ENCODE measurements at places on chromosomes 1 and 21. TPM values are rescaled to one million over a fixed set of nuclear protein-coding genes. Genes with fewer than 3 reads are reported as not detected.

GRCh38 chr1:229664133-229664689 is 38.2 kb downstream of the URB2 start:
- DNase-seq = no peak

DNA sequence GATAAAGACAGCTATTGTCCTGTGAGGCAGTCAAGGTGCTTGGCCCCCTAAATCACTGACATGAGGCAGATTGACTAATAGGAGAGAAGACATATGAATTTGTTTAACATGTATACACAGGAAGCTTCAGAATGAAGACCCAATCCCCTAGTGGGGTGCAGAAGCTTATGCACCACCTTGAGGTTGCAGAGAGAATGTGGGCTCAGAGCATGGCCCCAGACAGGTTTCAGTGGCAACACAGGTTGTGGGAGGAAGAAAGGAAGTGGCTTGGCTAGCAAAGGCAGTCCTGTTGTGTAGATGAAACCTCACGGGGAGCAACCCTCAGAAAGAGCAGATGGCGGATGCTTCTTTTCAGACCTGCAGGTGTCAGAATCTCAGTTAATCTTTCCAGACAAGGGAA is 37.0 kb upstream of the PARP1 start:
- no peak for DNase-seq

- no peak for DNase-seq
These were observed 39.0 kb downstream of the PTPRC start for GRCh38 chr1:198677871-198678270.

GRCh38 chr1:11525151-11525505 is 46.2 kb downstream of the DISP3 start:
- DNase-seq = no peak

The TMEM54 gene
- total RNA-seq = 0.49 TPM

- no peak for DNase-seq
These were observed 21.9 kb upstream of the PLD5 start for GRCh38 chr1:242546441-242546840.

DNA sequence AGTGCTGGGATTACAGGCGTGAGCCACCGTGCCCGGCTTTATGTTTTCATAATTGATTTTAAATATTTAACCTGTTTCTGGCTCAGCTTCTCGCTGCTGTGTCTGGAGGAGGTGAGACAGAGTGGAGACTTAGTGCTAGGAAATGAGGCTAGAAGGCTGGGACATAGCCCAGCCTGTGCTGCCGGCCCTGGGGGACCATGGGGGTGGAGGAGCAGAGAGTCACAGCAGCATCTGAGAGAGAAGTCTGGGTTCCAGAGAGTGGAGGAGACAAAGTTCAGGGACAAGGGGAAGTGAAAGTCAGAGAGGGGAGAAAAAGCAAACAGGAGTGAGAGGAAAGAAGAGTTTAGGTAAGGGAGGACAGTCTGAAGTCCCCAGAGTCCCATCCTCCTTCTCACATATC is 71.9 kb downstream of the LHX9 start:
- DNase-seq = no peak

The ADORA1 gene
- 16.3 TPM for total RNA-seq

The S100A7A gene
- total RNA-seq = not detected

DNA sequence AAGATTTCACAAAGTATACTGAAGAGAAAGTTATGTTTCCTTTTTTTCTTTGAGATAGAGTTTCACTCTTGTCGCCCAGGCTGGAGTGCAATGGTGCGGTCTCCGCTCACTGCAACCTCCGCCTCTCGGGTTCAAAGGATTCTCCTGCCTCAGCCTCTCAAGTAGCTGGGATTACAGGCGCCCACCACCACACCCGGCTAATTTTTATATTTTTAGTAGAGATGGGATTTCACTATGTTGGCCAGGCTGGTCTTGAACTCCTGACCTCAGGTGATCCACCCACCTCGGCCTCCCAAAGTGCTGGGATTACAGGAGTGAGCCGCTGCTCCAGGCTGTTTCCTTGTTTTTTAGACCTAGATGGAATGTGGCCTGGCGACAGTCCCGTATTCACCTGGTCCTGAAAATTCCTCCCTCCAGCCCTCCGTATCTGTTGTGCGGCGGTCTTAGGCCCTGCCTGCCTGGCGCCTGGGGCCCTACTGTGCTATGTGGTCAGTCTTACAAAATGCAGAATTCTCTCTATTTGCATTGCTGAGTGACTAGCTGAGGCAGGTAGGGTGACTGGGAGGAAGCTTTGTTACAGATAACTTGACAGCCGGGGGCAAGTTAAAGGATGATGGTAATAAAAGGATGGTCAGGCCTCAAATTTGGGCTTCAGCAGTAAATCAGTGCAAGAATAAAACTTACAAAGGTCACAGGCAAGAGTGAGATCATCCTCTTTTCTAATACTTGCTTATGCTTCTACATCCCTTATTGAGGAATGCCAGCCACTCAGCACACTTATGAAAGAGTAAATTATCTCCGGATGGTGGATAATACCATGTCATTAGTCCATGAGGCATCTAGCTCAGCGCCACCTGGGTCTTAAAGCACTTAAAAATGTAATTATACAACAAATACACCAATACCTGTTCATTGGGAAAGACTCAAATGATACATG is 30.3 kb downstream of the PARK7 start:
- no peak for DNase-seq

DNA sequence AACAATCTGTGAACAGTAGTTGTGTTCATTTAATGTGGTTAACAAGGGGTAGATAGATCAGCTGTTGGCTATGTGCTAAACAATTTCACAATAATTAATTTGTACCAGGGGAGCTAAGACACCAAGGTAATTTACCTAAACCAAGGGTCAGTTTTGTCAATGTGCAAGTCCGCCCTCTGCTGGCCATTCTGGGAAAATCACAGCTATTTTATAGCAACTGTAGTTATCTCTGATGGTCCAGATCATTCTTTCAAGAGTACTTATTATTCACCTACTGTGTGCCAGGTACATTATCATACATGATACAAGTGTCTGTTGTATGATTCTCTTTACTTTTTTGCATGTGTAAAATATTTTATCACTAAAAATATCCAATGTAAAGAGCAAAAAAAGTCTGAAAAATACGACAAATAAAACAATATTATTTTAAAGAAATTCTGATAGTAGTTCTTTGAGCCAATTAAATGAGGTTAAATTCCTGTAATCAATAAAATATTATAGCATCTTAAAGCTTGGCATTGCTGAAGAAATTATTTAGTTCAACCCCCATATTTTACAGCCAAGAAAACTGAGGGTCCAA is 312.3 kb upstream of the FAM78B start:
- peak; percentile 57 for DNase-seq

DNA sequence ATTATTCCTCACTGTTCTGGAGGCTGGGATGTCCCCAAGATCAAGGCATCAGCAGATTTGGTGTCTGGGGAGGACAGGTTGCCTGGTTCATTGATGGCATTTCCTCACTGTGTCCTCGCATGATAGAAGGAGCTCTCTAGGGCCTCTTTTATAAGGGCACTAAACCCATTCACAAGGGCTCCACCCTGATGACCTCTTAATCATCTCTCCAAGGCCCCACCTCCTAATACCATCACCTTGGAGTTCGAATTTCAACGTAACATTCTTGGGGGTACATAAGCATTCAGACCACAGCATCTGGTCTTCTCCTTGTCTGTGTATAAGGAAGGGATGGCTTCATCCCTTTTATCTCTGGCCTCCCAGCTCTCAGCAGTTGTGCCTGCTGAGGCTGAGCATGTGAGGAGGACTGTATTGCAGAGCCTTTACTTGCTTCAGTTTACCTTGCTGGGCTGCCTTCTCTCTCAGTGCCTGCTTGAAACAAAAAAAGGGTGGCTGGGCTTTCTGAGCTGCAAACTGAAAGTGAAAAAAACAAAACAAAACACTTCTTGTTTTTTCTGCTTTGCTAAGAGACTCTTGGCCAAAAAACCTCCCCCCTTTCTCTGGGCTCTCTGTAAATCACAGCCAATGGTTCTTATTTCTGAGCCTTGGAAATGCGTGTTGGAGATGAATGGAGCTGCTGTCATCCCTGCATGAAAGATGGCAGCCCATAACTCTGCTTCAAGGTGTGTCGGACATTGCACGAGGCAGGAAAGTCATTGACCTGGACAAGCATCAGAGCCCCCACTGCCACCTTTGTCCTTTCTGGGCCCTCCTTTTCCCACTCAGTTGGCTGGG is 75.8 kb downstream of the RHOU start:
- no peak for DNase-seq

The LMX1A gene
- not detected for total RNA-seq

The S100A11 gene
- total RNA-seq = 1,124 TPM

The LINGO4 gene
- total RNA-seq = 0.13 TPM

The UBL4B gene
- not detected for total RNA-seq

The EPHA10 gene
- total RNA-seq = 0.13 TPM

- DNase-seq = no peak
These were observed 25.1 kb downstream of the C1orf116 start for GRCh38 chr1:207007352-207008033.

The HAPLN2 gene
- 1.3 TPM for total RNA-seq

The ETV3L gene
- not detected for total RNA-seq

The GSTM1 gene
- not detected for total RNA-seq

GRCh38 chr1:157098519-157098918 is 1.1 kb downstream of the ETV3L start:
- no peak for DNase-seq

The GON4L gene
- total RNA-seq = 72.7 TPM

DNA sequence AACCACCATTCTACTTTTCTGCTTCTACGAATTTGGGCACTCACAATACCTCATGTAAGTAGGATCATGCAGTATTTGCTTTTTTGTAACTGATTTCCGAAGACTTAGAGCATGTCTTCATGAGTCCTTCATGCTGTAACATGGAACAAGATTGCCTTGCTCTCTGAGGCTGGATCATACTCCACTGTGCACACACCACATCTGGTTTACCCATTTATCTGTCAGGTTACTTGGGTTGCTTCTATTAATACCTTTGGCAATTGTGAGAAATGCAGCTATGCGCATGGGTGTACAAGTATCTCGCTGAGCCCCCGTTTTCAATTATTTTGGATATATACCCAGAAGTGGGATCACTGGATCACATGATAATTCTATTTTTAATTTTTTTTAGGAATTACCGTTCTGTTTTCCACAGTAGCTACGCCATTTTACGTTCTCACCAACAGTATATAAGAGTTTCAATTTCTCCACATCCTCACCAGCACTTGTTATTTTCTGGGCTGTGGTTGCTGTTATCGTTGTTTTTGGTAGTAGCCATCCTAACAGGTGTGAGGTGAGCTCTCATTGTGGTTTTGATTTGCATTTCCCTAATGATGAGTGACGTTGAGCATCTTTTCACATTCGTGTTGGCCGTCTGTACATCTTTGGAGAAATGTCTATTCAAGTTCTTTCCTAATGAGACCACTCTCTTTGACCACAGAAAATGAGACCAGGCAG is 10.7 kb upstream of the SLC2A5 start:
- no peak for DNase-seq
